CD8-positive, alpha-beta T cell (primary cell): ENCODE measurements at places on chromosomes 2 and 18.

DNA sequence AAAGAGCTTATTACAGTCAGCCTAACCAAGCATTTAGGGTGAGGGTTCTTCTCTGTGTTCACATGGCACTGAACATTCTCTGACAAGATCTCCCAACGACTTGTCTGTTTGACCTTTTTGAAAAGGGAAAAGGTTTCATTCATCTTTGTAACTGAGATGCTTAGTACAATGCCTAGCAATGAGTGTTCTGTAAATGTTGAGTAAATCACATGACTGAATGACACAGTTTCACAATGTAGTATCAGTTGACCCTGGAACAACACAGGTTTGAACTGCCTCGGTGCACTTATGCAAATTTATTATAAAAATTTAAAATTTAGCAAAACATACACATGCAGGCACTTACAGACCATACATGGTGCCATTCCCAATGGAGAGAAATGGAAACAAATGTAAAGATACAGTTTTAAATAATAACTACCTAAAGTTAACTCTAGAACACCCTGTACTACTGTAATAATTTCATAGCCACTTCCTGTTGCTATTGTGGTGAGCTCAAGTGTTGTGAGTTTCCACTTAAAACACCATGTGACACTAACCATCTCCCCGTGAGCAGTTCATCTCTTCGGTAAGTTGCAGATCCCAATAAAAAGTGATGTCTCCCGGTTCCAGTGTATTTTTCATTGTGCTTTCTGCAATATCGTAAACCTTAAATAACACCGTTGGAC is 34.1 kb upstream of the VWC2L start:
- no peak for DNase-seq

- DNase-seq, result no peak
Observed at GRCh38 chr2:10548626-10549025, 100.5 kb upstream of the ODC1 start.

DNA sequence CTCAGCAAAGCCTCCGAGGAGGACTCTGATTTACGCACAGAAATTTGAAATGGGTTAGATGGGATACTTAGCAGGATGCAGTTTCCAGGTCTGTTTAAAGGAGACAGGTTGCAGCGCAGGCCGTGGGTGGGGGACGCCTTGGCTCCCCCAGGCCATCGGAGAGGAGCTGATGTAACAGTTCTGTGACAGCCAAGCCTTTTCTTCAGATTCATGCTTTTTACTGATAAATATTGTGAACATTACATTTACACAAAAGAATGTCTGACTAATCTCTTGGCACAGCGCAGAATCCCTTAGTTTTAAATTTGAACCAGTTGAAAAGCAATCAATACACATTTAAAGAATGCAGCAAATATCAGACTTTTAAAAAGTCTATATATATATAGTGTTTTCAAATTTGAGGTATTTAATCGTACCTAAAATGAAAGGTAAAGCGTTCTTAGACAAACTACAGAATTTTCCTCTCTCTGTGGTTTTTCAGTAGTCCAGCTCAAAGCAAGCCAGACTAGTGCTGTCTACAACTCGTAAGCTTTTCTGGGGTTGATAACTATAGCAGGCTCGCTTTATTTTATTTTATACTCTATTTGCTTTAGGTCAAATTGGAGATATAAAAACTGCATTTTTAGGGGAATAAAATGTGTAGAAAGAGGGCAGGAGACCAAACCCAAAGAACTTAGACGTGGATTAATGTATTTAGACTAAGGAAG is 221.9 kb downstream of the PIEZO2 start:
- DNase-seq, result no peak

- DNase-seq, result no peak
Observed at GRCh38 chr2:226216575-226216974, 583.0 kb downstream of the IRS1 start.

GRCh38 chr18:58228762-58229161 is 184.7 kb downstream of the NEDD4L start:
- DNase-seq, result no peak

- no peak for DNase-seq
Observed at GRCh38 chr2:191935247-191935646, 88.4 kb upstream of the CAVIN2 start.

DNA sequence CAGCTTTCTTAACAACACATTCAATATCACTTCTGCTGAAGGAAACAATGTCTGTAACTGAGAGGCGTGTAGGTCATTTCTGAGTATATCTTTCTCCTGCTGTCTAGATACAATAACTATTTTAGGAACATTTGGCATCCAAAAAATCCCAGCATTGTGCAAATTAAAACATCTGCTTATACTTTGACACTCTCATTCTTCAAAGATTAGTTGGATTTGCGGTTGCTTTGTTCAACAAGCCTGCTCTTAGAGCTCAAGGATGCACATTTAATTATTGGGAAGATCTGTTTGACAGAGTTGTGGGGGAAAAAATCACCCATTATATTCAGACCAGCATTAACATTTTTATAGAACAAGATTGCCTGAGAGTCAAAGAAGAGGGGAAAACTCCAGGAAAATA is 449.5 kb upstream of the HNRNPA3 start:
- DNase-seq, result no peak

DNA sequence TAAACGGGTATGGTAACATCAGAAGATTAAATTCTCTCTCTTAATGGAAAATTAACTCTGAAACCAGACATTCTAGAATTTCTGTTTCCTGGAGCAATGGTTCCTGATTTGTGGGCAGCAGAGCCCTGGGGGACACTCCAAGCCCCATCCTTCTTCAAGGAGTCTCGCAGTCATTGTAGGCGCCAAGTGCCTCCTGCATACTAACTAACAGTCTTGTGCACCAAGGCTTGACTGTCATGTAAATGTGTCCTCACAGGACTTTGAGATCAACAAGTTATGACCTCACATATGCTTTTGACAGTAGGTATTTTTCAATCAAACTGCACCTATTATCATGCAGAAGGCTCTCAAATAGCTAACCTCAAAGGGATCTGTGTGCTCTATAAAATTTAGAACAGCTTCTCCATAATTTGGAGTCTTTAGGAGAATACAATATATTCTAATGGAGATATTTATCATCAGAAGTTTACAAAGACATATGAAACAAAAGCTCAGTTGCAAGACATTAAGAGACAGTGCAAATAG is 52.1 kb upstream of the COPS8 start:
- DNase-seq, result no peak

GRCh38 chr2:143823876-143824275 is 694.7 kb downstream of the ARHGAP15 start:
- no peak for DNase-seq

DNA sequence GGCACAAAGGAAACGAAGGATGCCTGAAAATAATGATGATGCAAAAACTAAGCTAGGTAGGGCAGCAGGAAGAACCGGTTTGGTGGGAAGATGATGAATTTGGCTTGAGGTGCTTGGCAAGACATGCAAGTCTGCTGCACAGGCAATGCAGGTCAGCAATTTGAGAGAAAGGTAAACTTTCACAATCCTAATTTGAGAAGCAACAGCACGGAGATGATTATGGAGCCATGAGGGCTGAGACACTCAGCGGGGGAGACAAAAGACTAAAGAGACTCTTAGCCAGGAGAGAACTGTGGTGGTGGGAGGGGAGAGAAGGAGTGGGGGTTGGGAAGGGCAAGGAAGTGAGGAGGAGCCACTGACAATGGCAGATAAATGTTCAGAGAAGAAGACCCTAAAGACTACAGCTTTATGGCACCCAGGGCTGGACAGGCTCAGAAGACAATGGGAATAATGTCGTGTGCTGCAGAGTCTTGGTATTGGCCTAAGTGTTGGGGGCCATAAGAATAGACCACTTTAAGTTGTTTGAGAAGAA is 19.4 kb upstream of the RNF149 start:
- no peak for DNase-seq

- no peak for DNase-seq
Observed at GRCh38 chr2:191376981-191377629, 131.9 kb downstream of the MYO1B start.

- no peak for DNase-seq
Observed at GRCh38 chr2:210389856-210390255, 74.9 kb upstream of the MYL1 start.

GRCh38 chr2:1801541-1801940 is 57.2 kb upstream of the PXDN start:
- DNase-seq, result no peak

DNA sequence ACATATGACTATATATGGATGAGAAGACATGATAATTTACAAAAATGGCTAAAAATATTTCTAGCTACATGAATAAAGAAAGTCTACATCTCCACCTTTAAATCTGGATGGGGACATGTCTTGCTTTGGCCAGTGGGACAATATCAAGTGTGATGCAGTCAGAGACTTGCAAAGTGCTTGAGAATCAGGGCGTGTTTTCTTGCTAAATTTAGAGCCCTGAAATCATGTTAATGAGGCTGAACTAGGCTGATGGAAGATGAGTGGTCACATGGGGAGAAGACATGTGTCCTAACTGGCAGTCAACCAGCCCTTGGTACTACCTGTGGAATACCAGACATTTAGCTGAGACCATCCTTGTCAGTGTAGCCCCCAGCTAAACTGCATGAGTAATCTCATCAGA is 278.5 kb upstream of the RGPD4 start:
- no peak for DNase-seq

GRCh38 chr2:196504788-196505187 is 134.7 kb upstream of the CCDC150 start:
- no peak for DNase-seq

GRCh38 chr2:180033993-180034894 is 27.1 kb upstream of the CWC22 start:
- no peak for DNase-seq

DNA sequence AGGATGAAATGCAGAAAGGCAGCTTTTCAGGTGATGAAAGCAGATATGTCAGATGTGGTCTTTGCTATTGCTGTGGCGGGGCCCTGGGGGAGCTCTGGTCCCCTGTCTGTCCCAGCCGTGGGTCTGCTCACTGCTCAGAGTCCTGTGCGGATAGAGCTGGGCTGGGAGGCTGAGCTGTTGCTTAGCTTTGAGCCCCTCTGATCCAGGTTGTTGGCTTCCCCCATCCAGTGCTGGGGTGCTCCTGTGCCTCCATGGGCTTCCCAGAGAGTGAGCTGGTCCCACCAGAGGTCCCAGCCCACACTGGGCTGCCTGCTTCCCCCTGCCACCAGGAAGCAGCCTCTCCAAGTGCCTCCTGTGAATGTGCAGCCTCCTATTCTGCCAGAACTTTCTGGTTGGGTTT is 55.4 kb downstream of the SH3RF3 start:
- DNase-seq, result no peak

GRCh38 chr2:113276761-113277425 is 1.8 kb downstream of the PAX8 start:
- no peak for DNase-seq

DNA sequence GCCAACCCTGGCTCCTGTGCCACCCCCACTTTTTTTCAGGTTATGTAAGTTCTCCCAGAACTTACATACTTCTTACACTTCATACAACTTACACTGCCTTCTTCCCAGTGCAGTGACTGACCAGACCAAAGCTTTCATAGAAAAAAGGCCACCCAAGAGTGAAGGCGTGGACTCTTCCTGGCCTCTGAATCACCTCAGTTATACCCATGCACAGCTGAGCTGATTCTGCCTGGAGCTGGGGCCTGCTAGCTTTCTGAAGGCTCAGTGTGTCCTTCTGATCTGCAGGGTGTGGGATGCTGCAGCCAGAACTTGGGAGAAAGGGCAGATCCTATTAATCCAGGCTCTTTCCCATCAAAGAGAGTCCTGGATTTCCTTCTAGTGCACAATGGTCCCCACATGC is 216.1 kb downstream of the TTC32 start:
- no peak for DNase-seq

DNA sequence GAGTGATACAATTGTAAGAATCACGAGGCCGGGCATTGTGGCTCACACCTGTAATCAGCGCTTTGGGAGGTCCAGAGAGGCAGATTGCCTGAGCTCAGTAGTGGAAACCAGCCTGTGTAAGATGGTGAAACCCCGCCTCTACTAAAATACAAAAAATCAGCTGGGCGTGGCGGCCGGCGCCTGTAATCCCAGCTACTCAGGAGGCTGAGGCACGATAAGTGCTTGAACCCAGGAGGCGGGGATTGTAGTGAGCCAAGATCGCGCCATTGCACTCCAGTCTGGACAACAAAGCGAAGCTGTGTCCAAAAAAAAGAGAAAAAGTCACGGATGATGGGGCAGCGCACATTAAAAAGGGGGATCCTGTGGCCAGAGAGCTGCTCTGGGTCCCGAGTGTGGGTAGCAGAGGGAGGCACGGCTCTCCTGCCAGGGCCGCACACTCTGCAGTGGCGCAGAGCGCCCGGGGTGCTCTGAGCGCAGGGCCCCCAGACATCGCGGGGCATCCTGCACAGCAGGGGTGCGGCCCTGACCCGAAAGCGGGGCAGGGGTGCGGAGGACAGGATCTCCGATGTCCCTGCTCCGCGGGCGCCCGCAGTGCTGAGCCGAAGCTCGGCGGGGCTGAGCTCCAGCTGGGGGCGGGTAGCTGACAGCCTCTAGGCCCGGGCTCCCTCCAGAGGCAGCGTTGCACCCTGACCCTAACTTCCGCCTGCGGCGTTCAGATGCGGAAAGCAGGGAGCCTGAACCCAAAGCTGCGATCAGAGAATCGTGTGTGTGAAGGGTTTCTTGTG is 30.4 kb upstream of the RAB6D start:
- no peak for DNase-seq

GRCh38 chr18:12023375-12023774 is 42.1 kb downstream of the IMPA2 start:
- DNase-seq, result no peak

GRCh38 chr18:6132751-6133368 is 237.5 kb upstream of the TMEM200C start:
- DNase-seq, result no peak

DNA sequence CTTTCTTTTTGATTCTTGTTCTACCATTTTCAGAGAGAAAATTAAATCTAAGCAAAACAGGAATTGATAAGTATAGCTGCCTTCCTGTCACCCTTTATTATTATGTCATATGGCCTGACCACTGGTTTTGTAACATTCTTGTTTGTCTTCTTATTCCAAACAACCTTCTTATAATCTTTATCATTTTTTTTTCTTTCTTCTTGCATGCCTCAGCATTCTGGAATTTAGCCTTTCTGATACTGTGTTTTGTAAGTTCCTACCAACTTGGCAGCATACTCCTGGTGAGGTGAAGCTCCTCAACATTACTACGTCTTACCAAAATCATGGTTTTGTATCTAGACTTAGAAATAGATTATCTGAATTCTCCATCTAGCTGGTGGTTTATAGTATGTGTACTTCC is 199.2 kb downstream of the CAMKMT start:
- DNase-seq, result no peak

DNA sequence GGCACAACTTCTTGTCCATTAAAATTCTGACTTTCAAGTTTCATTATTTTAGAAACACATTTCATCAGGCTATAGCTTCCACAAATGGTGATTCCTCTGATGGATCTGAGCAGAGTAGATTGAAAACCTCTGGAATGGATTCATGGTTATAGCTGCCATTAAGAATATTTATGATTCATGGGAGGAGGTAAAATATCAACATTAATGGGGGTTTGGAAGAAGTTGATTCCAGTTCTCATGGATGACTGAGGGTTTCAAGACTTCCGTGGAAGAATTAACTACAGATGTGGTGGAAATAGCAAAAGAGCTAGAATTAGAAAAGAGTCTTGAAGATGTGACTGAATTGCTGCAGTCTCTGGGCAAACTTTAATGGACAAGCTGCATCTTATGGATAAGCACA is 797.4 kb downstream of the SUCLG1 start:
- DNase-seq, result no peak
